ENCODE measurements at places on chromosomes 1 and 21. TPM values are rescaled to one million over a fixed set of nuclear protein-coding genes. Genes with fewer than 3 reads are reported as not detected.

The VWA1 gene
- 0.85 TPM for total RNA-seq

The CFAP141 gene
- not detected for total RNA-seq

DNA sequence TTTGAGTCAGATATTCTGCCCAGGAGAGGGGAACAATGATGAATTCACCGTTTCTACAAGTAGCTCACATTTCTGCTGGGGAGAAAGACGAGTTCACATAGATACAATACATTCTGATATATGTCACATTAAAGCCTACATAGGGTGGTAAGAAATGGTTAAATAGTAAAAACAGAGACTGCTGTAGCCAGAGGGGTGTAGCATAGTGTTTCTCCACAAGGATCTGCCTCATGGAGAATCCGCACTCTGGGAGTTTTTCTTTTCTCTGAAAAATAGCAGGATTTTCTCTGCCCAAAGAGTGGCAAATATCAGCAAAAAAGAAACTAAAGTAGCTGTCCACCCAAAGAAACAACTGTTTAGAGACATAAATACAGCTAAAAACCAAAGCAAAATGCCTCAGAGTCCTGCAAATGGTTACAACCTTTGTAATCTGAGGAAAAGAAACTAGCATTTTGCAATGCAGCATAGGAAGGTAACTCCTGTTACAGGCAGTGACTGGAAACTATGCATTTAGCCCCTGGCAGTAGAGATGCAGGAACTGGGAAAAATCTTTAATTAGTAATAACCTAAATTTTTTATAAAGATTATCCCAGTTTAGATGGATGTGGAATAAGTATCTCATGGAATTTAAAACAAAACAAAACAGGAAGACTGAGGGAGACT lies 1126.7 kb upstream of the ADGRL2 start:
- DNase-seq = no peak
- H3K4me1 ChIP-seq = no peaks in the 10 kb centered on the region
- H3K4me3 ChIP-seq = no peak overlapping the region
- no peaks in the 10 kb centered on the region for H3K27me3 ChIP-seq
- no peaks in the 10 kb centered on the region for H3K36me3 ChIP-seq
- no peak overlapping the region for H3K27ac ChIP-seq

DNA sequence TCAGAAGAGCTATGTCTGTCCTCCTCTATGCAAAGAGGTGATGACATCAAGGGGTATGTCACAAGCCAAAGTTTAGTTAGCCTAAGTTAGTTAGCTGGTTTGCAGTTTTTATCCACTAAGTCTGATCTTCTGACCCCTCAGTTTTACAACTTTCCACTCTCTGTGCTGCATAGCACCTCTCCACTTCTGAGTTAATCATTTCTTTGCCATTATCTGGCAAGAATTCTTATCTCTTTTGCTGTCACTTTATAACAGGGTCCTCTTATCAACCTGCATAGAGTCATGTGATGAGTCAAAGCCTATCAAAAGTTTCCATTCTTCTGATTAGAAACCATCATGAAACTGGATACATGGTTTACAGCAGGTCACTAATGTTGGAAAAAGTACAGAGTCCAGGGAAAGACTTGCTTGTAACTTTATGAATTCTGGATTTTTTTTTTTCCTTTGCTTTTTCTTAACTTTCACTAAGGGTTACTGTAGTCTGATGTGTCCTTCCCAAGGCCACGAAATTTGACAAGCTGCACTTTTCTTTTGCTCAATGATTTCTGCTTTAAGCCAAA lies at the start of gene NR5A2:
Gene NR5A2, plus strand, starts transcription at position 447 of the 560 bp plus-strand sequence. CDS start 138 bp downstream, outside the sequence.
- H3K36me3 ChIP-seq = no peaks in the 10 kb centered on the region
- peaks cover 59% of the 10 kb centered on the region for H3K27me3 ChIP-seq
- H3K27ac ChIP-seq = no peak within 1 kb of the TSS

- no peak overlapping the region for H3K4me3 ChIP-seq
- no peak for DNase-seq
- H3K27ac ChIP-seq = no peak overlapping the region
- no peaks in the 10 kb centered on the region for H3K4me1 ChIP-seq
- no peaks in the 10 kb centered on the region for H3K27me3 ChIP-seq
These were observed 299.1 kb upstream of the NRIP1 start for GRCh38 chr21:15363921-15364320.

GRCh38 chr1:207034998-207035397 lies 2.4 kb upstream of the C1orf116 start:
- no peaks in the 10 kb centered on the region for H3K36me3 ChIP-seq
- H3K27me3 ChIP-seq = peaks cover 39% of the 10 kb centered on the region
- no peak overlapping the region for H3K4me3 ChIP-seq
- H3K4me1 ChIP-seq = peaks cover 3% of the 10 kb centered on the region
- no peak overlapping the region for H3K27ac ChIP-seq
- DNase-seq = no peak

GRCh38 chr1:90048043-90048442 lies 53.1 kb downstream of the ZNF326 start:
- no peak overlapping the region for H3K27ac ChIP-seq
- peaks cover 8% of the 10 kb centered on the region for H3K27me3 ChIP-seq
- H3K4me1 ChIP-seq = no peaks in the 10 kb centered on the region
- DNase-seq = no peak
- no peak overlapping the region for H3K4me3 ChIP-seq

- no peak for DNase-seq
- H3K4me3 ChIP-seq = no peak overlapping the region
- no peaks in the 10 kb centered on the region for H3K4me1 ChIP-seq
- H3K36me3 ChIP-seq = no peaks in the 10 kb centered on the region
- peaks cover 5% of the 10 kb centered on the region for H3K27me3 ChIP-seq
- no peak overlapping the region for H3K27ac ChIP-seq
These were observed 132.4 kb upstream of the LMO4 start for GRCh38 chr1:87196110-87196827.
